Activated CD4-positive, alpha-beta T cell treated with anti-CD3 and anti-CD28 coated beads, Interleukin-2, amount 10 ng/mL, durations not matched to agents 24 days and 14 days (primary cell): ENCODE measurements at places on chromosomes 3 and 15.

DNA sequence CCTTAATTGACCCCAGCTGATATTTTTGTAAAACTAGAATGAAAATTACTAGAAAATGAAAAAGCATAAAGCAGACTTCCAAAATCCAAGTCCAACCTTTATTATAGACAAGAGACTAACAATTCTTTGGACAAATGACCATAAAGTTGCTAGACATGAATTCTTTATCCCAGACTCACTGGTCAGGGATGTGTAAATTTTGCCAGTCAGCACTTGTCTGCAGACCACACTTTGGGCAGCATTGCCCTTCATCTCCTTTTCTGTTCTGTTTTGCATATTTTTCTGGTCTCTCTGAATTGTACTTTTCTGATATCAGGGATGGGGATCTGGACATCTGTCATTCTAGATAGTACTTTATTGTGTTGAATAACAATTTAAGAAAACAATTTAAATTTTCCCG, 10.1 kb upstream of the RBMS3 start:
- no peak for DNase-seq

DNA sequence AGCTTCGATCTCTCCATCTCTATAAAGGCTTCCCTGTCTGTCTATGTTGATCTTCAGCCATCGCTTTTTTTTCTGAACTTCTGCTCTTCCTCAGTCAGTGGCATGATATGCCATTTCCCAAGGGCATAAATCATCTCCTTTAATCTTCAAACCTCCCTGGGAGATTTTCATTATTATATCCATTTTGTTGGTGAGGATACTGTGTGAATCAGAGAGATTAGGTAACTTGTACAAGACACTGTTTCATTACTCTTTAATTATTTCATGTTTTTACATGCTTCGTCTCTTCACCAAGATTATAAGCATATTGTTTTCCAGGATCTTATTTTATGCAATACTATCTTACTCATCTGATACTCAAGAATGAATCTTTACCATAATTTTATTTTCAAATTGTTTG, 124.8 kb upstream of the ATP11B start:
- no peak for DNase-seq

DNA sequence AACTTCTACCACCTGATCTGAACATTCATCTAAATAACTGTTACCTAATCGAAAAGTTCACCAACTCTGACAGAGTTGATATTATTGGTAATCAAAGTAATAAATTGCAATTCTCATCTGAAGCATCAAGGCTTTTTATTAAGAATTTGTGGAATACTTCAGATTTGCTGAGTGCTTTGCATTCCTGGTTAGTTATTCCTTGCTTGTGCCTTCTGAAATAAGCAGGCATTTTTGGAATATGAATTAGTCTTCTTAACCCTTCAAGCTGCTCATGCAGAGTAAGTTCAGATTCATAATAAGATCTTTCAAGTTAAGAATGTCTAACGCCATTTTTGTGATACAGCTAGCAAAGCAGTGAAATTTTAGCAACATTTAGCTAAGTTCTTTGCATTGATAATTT, 188.5 kb downstream of the ALCAM start:
- no peak for DNase-seq

DNA sequence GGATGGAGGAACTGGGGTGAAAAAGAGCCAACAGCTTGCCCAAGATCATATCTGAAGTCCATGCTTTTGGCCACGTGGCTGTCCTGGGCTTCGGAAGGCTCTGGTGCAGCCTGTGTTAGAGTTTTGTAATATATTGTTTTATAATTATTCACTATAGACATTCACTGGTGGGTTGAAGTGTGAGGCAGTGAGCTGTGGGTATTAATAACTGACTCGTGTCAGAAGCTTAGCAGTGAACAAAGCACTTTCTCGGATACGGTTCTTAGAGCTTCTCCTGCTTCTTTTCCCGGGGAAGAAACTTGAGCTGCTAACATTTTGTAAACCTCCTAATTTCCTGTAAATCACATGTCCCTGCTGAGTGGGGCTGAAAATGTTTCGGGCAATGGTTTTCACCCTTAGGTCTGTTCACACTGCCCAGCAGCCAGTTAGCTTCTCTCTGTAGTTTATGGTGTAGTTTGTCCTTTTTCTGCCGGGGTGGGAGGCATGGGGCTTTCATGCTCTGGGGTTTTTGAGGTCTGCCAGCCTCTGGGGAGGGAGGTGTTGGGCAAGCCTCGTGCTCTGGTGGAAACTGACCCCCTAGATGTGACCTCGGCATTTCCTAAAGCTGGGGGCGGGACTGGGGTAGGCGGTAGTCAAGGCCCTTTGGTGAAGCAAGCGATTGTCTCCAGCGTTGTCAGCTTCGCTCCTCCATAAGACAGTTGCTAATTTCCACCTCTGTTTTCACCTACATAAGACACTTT, 1.7 kb downstream of the MRAS start:
- no peak for DNase-seq

GRCh38 chr15:68299436-68299835, 21.9 kb downstream of the FEM1B start:
- DNase-seq = no peak

GRCh38 chr3:77786216-77786615, 746.3 kb downstream of the ROBO2 start:
- no peak for DNase-seq

DNA sequence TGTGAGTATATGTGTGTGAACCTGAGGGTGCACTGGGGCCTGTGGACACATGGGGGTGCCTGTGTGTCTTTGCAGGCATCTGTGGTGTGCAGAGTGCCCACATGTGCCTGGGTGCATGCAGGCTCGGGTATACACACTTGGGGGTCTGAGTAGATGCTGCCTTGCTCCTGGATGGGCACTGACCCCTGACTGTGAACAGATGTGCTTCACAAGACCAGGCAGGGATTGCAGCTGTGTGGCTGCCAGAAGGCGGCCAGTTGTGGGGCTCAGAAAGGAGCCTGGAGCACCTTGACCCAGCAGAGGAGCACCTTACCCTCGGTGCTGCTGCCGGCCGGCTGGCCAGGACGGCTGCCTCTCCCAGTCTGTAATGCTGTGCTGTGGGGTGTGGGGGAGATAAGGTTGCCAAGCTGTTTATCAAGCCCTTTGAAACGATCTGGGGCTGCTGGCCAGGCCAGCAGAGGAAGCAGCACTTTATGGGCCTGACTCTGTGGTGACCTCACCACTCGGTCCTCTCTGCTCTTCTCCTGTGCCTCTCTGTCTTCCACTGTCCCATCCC, 55.5 kb upstream of the MRPS22 start:
- no peak for DNase-seq

DNA sequence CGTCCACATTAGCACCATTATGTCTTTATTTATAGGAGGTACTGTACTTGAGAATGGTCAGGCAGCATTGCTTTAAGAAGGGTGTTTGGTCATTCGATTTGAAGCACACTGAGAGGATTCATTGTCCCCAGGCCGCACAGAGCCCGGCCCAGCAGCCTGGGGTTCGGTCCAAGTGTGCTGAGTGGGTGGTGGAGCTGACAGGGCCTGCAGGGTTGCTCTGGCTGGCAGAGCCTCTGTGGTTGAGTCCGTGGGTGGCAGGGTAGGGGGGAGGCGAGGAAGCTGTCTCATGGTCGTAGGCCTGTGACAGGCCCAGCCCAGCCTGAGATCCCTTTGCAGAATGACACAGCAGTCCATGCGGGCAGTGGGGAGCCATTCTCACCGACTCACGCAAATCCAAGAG, 227.7 kb upstream of the TOPAZ1 start:
- no peak for DNase-seq

- DNase-seq = peak; percentile 62
Observed at GRCh38 chr3:47083786-47084185, 80.1 kb downstream of the SETD2 start.

DNA sequence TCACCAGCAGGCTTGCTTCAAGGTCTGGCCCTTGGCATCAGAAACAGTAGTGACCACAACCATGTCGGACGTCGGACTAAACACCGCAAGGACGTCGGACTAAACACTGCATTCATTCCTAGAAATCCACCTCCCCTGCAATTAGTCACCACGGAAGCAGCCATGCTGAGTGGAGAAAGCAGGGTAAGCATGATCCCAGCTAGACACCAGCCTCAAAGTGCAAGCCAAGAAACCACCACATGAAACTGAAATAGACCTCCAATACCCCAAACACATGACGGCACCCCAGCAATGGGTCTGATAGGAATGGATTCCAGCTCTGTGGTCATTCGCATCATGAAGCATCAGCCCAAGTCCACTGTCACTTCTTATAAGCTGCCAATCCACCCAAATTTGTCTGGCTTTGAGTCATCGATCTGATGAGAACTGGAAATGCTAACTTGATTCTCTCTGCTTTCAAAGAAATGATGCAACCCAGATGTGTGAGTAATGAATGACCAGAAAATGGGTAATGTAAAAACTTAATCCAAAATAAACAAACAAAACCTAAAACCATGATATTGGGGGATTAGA, 348.3 kb upstream of the TMCO5A start:
- no peak for DNase-seq

DNA sequence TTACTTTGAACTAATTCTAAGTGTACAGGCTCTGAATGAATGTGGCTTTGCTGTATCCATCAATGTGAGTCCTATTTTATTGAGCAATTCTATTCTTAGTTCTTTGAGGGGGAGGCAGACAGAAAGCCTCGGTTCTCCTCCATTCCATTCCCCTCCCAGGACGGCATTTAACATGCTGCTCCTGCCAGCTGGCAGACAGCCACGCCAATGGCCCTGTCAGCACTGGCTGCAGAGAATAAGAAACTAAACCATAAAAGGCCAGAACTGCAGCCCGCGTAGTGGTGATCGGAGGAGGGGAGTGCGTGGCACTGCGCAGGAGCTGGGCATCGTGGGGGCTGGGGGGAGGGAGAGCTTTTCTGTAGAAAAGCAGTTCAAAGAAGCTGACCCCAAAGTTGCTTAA, 76.0 kb upstream of the HACD2 start:
- no peak for DNase-seq

- peak; percentile 33 for DNase-seq
Observed at GRCh38 chr3:136891934-136892855, 30.2 kb downstream of the NCK1 start.

DNA sequence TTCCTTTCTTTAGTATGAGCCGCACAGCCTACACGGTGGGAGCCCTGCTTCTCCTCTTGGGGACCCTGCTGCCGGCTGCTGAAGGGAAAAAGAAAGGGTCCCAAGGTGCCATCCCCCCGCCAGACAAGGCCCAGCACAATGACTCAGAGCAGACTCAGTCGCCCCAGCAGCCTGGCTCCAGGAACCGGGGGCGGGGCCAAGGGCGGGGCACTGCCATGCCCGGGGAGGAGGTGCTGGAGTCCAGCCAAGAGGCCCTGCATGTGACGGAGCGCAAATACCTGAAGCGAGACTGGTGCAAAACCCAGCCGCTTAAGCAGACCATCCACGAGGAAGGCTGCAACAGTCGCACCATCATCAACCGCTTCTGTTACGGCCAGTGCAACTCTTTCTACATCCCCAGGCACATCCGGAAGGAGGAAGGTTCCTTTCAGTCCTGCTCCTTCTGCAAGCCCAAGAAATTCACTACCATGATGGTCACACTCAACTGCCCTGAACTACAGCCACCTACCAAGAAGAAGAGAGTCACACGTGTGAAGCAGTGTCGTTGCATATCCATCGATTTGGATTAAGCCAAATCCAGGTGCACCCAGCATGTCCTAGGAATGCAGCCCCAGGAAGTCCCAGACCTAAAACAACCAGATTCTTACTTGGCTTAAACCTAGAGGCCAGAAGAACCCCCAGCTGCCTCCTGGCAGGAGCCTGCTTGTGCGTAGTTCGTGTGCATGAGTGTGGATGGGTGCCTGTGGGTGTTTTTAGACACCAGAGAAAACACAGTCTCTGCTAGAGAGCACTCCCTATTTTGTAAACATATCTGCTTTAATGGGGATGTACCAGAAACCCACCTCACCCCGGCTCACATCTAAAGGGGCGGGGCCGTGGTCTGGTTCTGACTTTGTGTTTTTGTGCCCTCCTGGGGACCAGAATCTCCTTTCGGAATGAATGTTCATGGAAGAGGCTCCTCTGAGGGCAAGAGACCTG, 13.2 kb downstream of the GREM1 start:
- DNase-seq = peak; percentile 59

DNA sequence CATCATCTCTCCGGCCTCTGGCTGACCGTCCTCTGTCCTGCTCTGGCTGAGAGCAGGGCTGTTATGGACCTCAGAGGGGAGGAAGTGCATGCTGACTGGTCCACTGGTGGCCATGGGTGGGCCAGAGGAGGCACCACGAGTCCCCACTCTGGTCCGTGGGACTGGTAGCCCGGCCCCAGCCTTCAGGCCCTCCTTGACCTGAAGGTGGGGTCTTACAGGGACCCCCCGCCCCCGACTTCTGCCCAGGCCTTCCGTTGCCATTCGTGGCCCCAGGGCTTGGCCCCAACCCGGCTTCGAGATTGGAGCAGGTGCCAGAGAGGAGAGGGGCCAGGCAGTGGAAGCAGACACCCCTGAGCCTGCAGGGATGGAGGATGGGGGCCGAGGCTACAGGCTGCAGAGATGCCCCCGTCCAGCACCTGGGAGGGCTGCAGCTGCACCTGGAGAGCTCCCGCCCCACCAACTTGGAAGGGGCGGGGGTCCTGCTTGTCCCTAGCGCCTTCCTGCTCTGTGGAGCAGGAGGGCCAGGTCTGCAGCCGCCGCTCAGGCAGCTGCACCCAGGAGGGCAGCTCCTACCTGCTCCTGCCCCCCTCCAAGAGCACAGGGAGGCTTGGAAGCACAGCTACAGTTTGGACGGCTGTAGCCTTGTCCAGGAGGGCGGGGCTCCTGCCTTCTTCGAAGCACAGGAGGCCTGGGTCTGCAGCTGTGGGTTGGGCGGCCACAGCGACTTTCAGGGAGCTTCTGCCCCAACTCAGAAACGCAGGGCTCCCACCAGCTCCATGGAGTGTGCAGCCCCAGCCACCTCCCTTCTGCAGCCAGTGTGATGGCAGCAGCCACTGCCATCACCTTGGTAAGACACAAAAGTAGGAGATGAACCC, 142.5 kb downstream of the KLF13 start:
- DNase-seq = no peak

DNA sequence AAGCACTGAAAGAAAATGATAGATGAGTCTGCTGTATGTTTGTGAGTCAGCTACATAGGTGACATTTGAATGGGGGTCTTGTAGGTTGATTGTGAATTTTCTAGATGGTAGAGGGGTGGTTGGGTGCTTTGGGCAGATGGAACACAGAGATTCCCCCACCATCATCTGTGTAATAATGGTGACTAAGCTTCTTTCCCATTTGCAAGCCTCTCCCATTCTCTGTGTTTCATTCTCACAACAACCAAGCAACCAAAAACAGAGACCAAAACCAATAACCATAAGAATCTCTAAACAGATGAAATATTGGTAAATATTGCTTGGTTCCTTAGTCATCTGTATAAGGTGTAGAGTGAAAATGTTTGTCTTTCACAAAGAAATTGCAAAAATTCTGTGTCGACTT, 17.8 kb upstream of the UTS2B start:
- DNase-seq = no peak

DNA sequence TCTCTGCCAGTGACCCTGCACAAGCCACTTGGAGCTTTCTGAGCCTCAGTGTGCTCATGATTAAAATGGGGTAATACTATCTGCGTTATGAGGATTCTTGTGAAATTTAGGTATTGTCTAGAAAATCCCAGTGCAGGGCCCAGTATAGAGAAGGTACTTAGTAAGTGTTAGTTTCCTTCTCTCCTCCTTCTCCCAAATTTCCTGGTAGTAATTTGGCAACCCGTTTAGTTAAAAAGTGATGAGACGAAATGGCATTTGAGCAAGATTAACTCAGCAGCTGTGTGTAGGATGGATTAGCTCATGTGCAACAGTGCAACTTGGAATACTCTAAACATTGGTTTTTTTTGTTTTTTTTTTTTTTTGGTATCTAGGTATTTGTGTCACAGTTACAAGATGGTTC, 84.6 kb downstream of the SLCO3A1 start:
- no peak for DNase-seq
